Activated T-cell treated with anti-CD3 and anti-CD28 coated beads, Interleukin-2, amount 50 U/mL, for 24 hours (primary cell): ENCODE measurements at places on chromosomes 5 and 9.

DNA sequence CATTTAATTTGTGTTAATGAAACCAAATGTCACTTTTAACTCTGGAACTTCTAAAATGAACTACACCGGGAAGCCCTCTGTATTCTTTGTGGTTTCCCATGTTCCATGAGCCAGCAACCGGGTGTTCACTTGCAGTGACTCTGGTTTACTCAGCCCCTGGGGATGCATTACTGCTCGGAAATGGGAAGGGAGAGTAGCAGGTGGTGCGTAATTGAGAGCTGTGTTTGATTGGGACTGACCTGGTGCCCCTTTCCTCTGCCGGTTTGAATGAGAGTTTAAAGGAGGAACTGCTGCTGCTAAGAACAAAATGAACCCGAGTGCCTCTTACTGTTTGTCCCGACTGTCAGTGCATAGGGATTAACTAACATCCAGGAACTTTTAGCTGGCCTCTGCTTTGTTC is 100.1 kb upstream of the DHFR start:
- peak; percentile 46 for DNase-seq
- H3K36me3 ChIP-seq: peaks cover 75% of the 10 kb centered on the region
- peak overlapping the region; percentile 97 for H3K27ac ChIP-seq
- H3K4me3 ChIP-seq: peak overlapping the region; percentile 71

DNA sequence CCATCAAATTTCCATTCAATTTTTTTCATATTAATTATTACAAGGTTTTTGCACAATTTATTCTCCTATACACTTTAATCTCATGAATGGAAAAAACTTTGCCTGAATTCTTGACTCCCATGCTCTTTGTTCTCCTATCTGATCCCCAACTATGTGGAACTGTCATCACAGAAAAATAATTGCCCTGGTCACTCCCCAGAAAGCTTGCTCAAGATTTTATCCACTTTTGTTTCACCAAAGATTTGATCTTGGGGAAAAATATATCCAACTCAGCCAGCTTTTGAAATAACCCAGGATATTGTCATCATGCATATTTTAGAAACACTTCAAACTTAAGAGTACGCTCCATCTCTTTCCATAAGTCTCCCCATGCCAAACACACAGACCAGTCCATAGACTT is 77.7 kb upstream of the PPP2R2B start:
- no peak overlapping the region for H3K4me3 ChIP-seq
- no peak overlapping the region for H3K27ac ChIP-seq
- no peak for DNase-seq
- H3K27me3 ChIP-seq: peaks cover 7% of the 10 kb centered on the region
- no peaks in the 10 kb centered on the region for H3K36me3 ChIP-seq
- H3K4me1 ChIP-seq: no peaks in the 10 kb centered on the region

GRCh38 chr9:31520301-31521085 is 864.0 kb upstream of the ACO1 start:
- peaks cover 9% of the 10 kb centered on the region for H3K4me1 ChIP-seq
- no peak for DNase-seq
- no peak overlapping the region for H3K27ac ChIP-seq
- no peak overlapping the region for H3K4me3 ChIP-seq
- H3K27me3 ChIP-seq: no peaks in the 10 kb centered on the region

- no peak overlapping the region for H3K27ac ChIP-seq
- H3K27me3 ChIP-seq: peaks cover 67% of the 10 kb centered on the region
- H3K4me1 ChIP-seq: no peaks in the 10 kb centered on the region
- no peaks in the 10 kb centered on the region for H3K36me3 ChIP-seq
Measured at GRCh38 chr5:2739360-2740050, 12.0 kb downstream of the IRX2 start.

GRCh38 chr5:142841511-142842265 is 71.5 kb downstream of the ARHGAP26 start:
- H3K27ac ChIP-seq: no peak overlapping the region
- DNase-seq: no peak
- H3K36me3 ChIP-seq: no peaks in the 10 kb centered on the region
- H3K4me1 ChIP-seq: peaks cover 47% of the 10 kb centered on the region
- no peaks in the 10 kb centered on the region for H3K27me3 ChIP-seq

GRCh38 chr5:57366744-57367143 is 115.9 kb downstream of the ACTBL2 start:
- peaks cover 8% of the 10 kb centered on the region for H3K27me3 ChIP-seq
- H3K36me3 ChIP-seq: no peaks in the 10 kb centered on the region
- no peak for DNase-seq
- no peaks in the 10 kb centered on the region for H3K4me1 ChIP-seq
- H3K4me3 ChIP-seq: no peak overlapping the region

DNA sequence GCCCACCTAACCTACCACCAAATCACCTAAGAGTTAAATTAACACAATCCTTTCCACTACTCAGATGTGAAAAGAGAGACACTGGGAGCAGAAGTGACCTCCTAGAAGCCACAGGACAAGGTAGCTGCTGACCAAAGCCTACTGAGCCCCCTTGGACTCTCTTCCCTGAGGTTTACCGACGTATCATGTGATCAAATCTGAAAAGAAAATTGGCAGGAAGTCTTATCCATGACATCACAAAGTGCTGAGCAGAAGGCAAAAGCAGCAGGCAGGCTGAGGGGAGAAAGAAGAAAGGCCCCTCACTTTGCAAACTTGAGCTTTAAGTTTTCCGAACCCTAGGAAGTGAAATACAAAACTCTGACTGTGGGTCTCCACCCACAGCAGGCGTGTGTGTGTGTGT is 11.1 kb downstream of the PRELID2 start:
- no peaks in the 10 kb centered on the region for H3K36me3 ChIP-seq
- DNase-seq: no peak
- no peaks in the 10 kb centered on the region for H3K27me3 ChIP-seq
- H3K4me1 ChIP-seq: no peaks in the 10 kb centered on the region

- H3K27me3 ChIP-seq: peaks cover 16% of the 10 kb centered on the region
- no peak overlapping the region for H3K4me3 ChIP-seq
- H3K36me3 ChIP-seq: peaks cover 3% of the 10 kb centered on the region
- H3K4me1 ChIP-seq: no peaks in the 10 kb centered on the region
- no peak for DNase-seq
Measured at GRCh38 chr9:98365227-98365669, 109.8 kb upstream of the TBC1D2 start.

GRCh38 chr5:115243412-115243811 is 19.3 kb downstream of the PGGT1B start:
- peaks cover 22% of the 10 kb centered on the region for H3K4me1 ChIP-seq
- H3K27me3 ChIP-seq: no peaks in the 10 kb centered on the region
- no peak for DNase-seq

DNA sequence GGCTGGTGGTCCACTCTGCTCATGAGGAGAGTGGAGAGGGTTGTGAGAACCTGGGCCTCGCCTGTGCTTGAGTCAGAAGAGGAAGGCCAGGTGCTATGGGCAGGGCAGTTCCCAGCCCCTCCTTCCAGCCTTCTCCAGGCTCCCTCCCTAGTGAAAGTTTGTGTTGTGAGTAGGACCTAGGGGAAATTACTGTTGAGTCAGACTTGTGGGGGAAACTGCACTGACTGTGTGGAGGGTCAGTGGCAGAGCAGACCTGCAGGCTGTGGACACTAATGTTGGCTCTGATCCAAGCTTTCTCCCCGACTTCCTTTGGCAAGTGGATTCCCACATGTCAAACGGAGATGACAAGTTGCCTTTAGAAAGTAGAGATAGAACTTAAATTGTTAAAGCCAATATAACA is 102.6 kb downstream of the ARHGAP26 start:
- peaks cover 10% of the 10 kb centered on the region for H3K4me1 ChIP-seq
- H3K4me3 ChIP-seq: no peak overlapping the region
- H3K27me3 ChIP-seq: no peaks in the 10 kb centered on the region

- no peaks in the 10 kb centered on the region for H3K36me3 ChIP-seq
- H3K27me3 ChIP-seq: peaks cover 11% of the 10 kb centered on the region
- H3K27ac ChIP-seq: no peak overlapping the region
- no peak overlapping the region for H3K4me3 ChIP-seq
- no peak for DNase-seq
Measured at GRCh38 chr5:39992617-39993202, 567.9 kb upstream of the DAB2 start.

DNA sequence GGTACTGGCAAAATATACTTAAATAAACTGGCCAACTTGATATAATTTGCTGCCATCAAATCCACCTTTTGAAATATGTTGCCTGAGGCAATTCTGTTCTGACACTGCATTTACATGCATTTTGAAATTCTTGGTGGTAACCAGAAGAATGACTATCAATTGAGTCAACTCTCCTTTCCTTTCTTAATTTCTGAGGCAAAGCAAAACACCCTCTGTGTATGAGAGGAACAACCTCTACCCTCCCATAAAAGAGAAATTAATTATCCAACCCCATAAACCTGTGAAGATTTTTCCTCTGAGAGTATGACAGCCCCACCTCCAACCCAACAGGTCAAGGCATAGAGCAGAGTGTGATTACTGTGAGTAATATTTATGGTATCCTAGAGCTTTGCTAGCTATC is 286.8 kb downstream of the NR2F1-AS1 start:
- no peak for DNase-seq
- H3K27me3 ChIP-seq: no peaks in the 10 kb centered on the region
- H3K4me1 ChIP-seq: no peaks in the 10 kb centered on the region
- no peaks in the 10 kb centered on the region for H3K36me3 ChIP-seq
- no peak overlapping the region for H3K4me3 ChIP-seq

DNA sequence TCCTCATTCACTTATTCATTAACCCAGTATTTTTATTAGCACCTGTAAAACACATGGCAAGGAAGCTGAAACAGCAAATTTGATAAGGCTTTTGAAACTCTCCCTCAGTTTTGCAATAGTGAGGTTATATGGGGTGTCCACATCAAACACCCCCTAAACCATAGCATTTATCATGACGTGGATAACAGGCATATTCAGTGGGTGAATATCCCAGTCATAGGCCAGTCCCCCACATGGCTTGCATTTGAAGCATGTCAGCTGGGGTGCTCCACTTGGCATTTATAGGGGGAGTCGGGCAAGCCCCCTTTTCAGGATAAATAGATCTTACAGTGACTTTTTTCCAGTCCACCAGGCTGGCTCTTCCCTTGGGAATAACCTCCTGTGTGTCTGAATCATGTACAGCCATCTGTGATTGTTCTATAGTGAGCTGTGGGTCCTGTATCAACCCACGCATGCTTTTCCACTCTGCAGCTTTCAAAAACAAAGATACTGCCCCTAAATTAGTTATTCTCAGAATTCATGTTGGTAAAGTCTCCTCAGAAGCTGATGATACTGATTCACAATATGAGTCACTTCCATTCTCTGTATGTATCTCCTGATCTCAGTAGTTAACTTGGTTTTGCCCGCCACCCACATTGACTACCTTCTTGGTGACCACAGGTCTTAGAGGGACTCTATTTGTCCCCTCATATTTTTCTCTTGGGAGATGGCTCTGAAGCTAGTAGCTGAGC is 84.4 kb upstream of the SPIN1 start:
- H3K27ac ChIP-seq: peak overlapping the region; percentile 78
- H3K27me3 ChIP-seq: peaks cover 19% of the 10 kb centered on the region
- peak; percentile 55 for DNase-seq
- H3K4me3 ChIP-seq: peak overlapping the region; percentile 36
- H3K36me3 ChIP-seq: no peaks in the 10 kb centered on the region

- peak overlapping the region; percentile 88 for H3K27ac ChIP-seq
- H3K4me3 ChIP-seq: peak overlapping the region; percentile 38
- H3K36me3 ChIP-seq: peaks cover 31% of the 10 kb centered on the region
- H3K27me3 ChIP-seq: no peaks in the 10 kb centered on the region
Measured at GRCh38 chr5:126443374-126443851, 20.2 kb downstream of the GRAMD2B start.

DNA sequence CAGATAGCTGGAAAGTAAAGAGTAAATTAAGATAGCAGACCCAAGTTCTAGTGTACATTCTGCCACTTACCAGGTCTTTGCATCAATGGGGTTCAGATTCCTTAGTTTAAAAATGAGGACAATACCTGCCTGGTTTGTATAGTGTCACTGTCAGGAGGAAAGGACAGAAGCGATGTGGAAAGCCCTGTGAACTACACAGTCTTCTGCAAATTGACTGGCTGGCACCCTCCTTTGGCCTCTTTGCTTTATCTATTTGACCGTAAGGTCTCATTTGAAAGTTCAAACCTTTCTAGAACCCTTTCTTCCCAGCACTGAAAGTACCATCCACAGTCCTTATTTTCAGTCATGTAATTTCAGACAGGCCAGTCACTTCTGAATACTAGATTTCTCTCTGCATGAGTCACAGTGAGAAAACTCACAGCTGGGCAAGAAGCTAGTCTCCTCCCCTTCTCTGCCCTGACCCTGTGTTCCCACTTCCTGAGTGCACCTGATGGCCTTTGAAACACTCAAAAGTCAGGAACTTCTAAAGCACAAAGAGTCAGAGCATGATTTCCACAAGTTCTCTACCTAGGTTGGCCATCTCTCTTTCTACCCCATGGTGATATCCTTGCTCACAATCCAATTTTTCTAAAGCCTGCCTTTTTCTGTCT is 91.3 kb upstream of the RASEF start:
- no peak overlapping the region for H3K4me3 ChIP-seq
- DNase-seq: no peak
- H3K36me3 ChIP-seq: no peaks in the 10 kb centered on the region
- no peaks in the 10 kb centered on the region for H3K4me1 ChIP-seq
- H3K27ac ChIP-seq: no peak overlapping the region

DNA sequence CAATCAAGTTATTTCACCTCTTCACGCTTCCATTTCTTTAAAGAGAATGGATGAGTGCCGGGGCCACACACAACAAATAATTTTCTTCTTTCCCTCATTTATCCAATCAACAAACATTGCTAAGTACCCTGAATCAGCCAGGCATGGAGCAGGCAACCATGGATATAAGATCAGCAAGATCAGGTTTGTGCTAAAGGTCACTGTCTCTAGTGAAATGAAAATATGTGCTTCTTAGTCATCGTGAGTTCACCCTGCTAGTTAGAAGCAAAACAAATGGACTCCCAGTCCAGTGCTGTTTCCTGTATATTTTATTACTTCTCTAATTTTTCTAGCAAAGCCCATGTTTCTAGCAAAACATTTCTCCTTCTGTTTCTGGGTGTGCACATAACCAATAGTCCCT is 629.2 kb downstream of the BNC2 start:
- no peak overlapping the region for H3K4me3 ChIP-seq
- H3K27me3 ChIP-seq: no peaks in the 10 kb centered on the region
- H3K4me1 ChIP-seq: no peaks in the 10 kb centered on the region
- H3K27ac ChIP-seq: no peak overlapping the region
- no peak for DNase-seq
- H3K36me3 ChIP-seq: no peaks in the 10 kb centered on the region

- no peaks in the 10 kb centered on the region for H3K4me1 ChIP-seq
- no peaks in the 10 kb centered on the region for H3K27me3 ChIP-seq
- no peak overlapping the region for H3K27ac ChIP-seq
- H3K36me3 ChIP-seq: no peaks in the 10 kb centered on the region
- no peak overlapping the region for H3K4me3 ChIP-seq
- DNase-seq: no peak
Measured at GRCh38 chr9:13439685-13440476, 160.4 kb upstream of the MPDZ start.
